ENCODE measurements at places on chromosomes 3 and 15.

GRCh38 chr3:142910280-142910679 lies 21.4 kb upstream of the PCOLCE2 start:
- DNase-seq: no peak

DNA sequence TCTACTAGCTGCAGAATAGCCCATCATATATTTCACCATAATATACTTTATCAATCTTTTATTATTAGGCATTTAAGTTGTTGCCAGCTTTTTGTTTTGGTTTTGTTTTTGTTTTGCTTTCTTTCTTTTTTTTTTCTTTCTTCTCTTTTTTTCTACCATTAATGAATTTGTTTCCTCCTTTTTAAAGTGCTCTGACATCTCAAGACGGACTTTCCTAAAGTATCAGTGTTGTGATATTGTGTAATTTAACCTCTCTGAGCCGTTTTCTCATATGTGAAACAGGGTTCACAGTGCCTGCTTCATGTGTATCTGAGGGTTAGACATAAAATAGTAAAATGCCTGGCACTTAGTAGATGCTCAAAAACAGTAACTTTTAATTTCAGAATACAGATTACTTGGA lies 109.5 kb upstream of the IL12A start:
- DNase-seq: no peak

DNA sequence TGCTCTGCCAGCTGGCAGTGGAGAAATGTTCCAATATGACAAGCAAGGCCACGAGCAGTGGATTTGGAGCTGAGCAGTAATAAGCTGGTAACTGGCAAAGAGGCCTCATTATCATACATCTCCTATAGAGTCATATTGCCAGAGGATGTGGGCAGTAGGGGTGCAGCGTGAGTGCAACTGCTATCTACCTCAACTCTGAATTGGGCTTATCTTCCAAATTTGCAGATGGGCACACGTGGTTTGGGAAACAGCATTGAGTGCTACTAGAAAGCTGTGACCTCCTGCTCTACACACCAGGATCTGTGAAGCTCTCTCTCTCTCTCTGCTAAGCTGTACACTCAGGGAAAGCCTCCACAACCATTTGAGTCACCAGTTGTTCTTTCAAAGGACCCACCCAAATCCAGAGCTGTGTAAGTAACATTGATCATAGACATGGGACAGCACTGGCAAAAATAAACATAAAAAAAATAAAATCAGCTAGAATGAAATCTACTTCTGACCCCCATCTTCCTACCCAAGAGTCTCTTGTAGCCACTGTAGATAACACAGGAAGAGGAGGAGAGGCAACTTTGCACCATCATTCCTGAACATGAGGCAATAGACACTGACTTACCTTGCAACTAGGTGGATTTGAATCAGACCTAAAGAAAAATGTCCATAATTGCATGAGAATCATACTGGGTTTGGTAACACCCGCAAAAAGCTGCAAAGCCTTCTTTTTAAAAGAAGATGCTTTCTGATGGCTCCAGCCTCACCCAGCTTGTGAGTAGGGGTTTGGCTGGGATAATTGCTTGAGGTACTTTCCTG lies 82.9 kb upstream of the THBS1 start:
- DNase-seq: no peak

- no peak for DNase-seq
Observed at GRCh38 chr3:165210132-165210531, 13.9 kb upstream of the SLITRK3 start.

- no peak for DNase-seq
Observed at GRCh38 chr15:43521419-43521818, 4.0 kb downstream of the MAP1A start.

DNA sequence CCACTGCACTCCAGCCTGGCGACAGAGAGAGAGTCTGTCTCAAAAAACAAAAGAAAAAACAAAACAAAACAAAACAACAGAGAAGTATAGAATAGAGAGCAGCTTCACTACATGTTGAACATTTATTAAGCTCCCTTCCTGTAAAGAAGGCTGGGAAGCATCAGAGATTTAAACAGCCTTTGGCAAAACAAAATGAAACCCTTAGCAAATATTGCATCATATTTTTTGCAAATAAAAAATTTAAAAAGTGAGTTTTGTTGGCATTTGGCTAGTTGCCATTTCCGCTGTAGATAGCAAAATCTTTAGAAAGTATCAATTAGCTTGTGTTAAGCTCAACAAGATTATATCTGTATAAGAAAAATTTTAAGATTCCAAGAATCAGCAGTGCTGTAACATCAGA lies 151.2 kb downstream of the SERPINI1 start:
- DNase-seq: no peak

GRCh38 chr15:42721016-42721415 lies 15.9 kb downstream of the CDAN1 start:
- DNase-seq: no peak

DNA sequence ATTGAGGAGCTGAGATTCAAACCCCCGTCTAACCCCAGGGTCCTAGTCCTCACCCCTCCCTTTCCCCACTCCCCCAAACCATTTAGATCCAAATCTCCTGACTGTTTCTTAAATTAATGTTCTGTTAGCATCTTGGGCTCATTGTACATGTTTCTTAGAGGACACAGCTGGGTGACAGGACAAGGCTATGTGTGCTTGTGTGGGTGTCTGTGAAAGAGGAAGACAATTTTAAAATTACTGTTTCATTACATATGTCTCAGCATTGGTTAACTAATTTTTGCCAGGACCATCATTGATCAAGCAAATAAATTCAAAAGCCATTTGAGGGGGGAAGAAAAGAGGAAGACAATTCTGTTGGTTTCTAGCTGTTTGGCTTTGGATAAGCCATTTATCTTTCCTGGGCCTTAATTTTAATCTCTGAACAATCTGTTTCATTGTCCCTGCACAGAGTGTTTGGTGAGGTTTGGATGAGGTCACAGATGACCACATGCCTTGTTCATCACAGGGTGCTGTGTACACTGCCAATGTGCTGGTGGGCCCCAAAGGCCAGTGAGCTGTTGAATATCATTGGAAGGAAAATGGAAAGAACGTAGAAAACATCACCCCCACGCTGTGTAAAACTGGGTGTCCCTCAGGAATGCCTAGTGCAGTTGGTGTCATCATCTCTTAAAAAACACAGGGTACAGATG lies 51.9 kb downstream of the RPLP1 start:
- DNase-seq: no peak

DNA sequence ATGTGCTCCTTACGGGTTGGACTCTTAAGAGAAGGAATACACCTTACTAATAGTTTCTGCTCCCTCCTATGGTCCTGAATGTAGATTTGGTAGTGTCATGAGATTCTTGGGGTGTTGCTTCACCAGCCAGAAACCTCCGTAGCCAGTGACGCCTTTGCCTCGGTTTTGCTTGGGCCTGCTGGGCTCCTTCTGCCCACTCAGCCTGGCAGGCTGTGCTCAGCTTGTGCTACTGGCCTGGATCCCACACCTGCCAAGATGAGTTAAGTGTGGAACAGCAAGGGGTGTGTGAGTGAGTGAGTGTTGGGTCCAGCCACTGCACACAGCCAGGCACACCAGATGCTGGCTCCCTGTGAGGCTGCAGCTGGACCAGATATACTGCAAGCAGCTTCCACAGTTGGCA lies 560.1 kb downstream of the NLGN1 start:
- no peak for DNase-seq

DNA sequence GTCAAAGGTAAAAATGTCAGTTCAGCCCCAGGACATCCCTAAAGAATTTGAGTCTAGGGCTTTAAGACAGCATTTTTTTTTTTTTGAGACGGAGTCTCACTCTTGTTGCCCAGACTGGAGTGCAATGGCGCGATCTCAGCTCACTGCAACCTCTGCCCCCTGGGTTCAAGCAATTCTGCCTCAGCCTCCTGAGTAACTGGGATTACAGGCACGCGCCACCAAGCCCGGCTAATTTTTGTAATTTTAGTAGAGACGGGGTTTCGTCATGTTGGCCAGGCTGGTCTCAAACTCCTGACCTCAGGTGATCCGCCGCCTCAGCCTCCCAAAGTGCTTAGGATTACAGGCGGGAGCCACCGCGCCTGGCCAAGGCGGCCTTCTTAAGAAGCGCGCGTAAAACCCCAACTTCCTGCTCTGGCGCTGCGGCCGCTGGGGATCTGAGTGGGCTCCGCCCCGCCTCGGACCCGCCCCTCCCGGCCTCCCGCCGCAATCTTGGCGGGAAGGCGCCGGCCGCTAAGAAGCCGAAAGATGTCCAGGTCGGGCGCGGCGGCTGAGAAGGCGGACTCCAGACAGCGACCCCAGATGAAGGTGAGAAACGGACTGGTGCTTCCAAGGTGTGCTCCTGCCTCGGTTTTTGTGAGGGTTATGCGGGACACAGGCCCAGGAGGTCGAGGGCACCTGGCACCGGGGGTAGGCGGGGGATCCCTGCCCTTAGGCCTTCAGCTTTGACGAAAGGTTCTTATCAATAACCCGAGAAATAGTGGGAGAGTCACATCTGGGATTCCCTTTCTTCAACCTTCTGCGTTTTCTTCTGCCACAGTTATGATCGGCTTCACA lies at the start of gene WDR76:
Gene WDR76, plus strand, starts transcription at position 495 of the 834 bp plus-strand sequence. Its CDS starts 31 bp downstream, at position 526.
- DNase-seq: peak; percentile 73

DNA sequence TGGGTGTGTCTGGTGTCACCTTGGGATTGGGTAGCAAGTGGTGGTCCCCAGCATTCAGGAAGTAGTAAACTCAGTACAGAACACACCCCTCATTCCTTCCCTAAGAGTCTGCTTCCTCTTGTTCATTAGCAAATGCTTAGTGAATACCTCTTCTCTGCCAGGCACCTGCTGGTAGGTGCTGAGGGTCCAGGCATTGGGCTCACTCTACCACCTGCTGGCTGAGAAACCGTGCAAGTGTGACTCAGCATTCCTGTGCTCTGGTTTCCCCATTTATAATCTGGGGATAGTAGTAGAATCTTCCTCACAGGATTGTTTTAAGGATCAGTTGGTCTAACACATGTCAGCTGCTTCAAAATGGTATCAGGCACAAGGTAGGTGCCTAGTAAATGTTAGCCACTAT lies 4.8 kb downstream of the SHF start:
- DNase-seq: no peak

DNA sequence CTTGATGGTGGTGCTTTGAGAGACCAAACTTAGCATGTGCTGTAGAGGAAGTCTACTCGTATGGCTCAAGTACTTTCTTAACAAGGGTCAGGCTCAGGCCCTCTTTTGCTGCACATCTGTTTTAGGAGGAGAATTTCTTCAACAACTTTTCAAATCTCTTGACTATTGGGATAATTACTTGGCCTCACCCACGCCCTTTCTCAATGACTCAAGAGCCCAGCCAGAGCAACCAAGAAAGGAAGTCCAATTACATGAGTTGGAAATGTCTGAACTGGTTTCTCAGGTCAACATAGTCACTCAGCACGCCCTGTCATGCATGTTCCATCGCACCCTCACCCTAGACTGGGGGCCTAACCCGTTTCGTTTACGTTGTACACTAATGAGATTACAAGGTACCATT lies 44.8 kb upstream of the UMPS start:
- DNase-seq: no peak

DNA sequence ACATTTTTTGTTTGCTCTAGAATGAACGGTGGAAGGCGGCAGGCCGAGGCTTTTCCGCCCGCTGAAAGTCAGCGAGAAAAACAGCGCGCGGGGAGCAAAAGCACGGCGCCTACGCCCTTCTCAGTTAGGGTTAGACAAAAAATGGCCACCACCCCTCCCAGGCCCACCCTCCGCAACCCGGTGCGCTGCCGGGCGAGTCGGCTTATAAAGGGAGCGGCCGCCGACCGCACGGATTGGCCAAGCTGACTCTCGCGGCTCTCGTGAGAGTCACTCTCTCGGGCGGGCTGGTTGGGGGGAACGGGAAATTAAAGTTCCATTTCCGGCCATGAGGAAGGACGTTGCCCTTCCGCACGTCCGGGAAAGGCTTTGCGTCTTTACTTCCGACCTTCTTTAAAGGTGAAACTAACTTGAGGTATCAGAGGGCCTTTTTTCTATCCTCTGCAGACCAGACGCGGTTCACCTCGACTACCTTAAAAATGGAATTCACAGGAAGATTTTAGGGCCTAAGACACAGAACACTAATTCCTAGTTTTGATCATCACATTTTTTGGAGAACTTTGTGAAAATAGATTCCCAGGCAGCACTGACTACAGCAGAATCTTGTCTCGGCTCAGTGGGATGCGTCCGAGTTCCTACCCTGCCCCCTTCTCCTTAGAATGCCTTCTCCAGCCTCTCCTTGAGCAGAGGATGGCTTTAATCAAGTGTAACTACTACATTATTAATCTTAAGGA lies at the start of gene TERC:
Gene TERC, minus strand, starts transcription at position 179 of the 731 bp plus-strand sequence.
- DNase-seq: no peak

DNA sequence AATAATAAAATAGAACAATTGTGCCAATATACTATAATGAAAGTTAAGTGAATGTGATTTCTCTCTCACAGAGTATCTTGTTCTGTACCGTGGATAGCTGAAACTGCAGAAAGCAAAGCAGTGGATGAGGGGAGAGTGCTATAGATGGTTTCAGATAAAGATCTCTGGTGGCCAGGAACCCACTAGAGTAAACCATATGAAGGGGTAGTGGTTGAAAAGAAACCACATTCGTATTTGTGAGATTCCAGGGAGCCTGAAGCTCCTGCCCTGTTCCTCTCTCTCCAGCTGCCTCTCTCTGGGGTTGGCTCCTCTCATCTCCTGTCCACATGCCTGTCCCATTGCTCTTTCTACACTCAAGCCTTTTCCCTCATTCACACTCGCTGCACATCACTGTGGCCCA lies 8.9 kb downstream of the ABHD17C start:
- DNase-seq: no peak

DNA sequence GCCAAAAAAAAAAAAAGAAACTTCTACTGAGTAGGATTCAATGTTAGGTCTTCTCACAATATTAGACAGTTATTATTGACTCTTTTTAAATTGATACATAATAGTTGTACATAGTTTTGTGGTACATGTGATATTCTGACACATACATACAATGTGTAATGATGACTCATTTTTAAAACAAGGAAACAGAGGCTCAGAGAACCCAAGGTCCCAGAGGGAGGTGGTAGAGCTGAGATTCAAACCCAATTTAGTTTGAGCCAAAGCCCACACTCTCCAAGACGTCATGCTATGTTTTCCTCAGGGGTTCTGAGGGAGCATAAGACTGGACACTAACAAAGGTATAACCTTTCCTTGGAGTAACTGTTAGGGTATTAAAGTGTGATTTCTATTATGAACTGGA lies 40.6 kb downstream of the MYO5C start:
- DNase-seq: no peak

- DNase-seq: no peak
Observed at GRCh38 chr15:101813803-101814534, 2.0 kb downstream of the OR4F15 start.

- no peak for DNase-seq
Observed at GRCh38 chr15:41734079-41734478, 40.2 kb upstream of the MAPKBP1 start.

- DNase-seq: no peak
Observed at GRCh38 chr3:104523136-104523535, 843.6 kb upstream of the ALCAM start.

GRCh38 chr3:36891701-36892160 lies 53.1 kb downstream of the TRANK1 start:
- peak; percentile 62 for DNase-seq

- no peak for DNase-seq
Observed at GRCh38 chr15:81813215-81813614, 232.6 kb downstream of the MEX3B start.

GRCh38 chr3:127738192-127738840 lies 65.6 kb downstream of the ABTB1 start:
- no peak for DNase-seq

GRCh38 chr3:89577637-89578530 lies 470.5 kb downstream of the EPHA3 start:
- no peak for DNase-seq

GRCh38 chr3:171354049-171354705 lies 106.0 kb downstream of the TNIK start:
- no peak for DNase-seq

GRCh38 chr3:136929977-136930670 lies 27.7 kb upstream of the IL20RB start:
- no peak for DNase-seq

Measured in activated B cell treated with CpG ODN at 0.5 μM for 24 hours (primary cell).